ENCODE measurements at places on chromosomes 5 and 9.

DNA sequence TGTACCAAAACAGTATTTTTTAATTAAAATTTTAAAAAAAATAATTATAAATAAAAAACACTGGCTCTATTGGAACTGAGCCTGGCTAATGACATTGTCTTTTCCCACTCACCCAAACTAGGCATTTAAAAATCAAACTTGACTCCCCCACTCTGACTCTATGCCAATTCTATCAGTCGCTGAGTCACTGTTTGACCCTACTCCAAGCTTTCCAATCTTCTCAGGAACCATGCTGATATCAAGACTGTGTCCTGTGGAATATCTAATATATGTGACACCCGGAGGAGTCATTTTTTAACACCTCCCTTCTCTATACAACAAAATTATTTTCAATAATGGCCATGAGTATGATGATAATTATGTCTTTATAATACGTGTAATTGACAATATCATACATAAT is 171.6 kb upstream of the RASEF start:
- no peak for DNase-seq

DNA sequence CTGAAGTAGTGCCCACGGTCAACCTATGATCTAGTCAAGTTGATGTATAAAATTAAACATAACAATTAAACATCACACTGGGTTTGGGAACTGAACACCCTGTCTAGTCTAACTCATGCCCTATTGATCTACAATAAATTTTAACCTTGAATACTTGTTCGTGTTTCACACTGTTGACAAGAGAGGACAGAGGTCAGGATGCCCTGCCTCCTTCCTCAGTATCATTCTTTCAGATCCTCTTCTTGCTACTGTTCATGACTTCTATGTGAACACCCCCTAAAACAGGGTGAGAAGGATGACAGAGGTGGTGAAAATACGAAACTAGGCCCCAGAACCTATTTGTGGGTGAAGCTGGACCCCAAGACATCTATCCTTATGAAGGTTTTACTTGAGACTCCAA is 8.1 kb upstream of the MAT2B start:
- no peak for DNase-seq

DNA sequence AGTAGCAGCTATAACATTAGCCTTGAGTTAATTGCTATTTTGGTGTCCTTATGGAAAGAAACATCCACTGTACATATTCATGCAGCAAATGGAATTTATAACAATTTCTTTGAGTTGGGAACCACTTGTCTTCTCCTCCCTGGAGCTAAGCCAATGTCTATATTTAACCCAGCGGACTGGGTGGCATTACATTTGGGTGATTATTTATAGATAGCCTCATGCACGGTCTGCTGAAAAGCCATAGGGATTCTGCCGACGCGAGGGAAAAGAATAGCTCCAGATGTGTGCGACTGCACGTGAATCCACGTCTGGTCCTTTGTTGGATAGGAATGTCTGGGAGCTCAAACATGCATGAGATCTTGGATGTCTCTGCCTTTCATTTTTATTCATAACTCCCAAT is 157.5 kb upstream of the BRINP1 start:
- no peak for DNase-seq

DNA sequence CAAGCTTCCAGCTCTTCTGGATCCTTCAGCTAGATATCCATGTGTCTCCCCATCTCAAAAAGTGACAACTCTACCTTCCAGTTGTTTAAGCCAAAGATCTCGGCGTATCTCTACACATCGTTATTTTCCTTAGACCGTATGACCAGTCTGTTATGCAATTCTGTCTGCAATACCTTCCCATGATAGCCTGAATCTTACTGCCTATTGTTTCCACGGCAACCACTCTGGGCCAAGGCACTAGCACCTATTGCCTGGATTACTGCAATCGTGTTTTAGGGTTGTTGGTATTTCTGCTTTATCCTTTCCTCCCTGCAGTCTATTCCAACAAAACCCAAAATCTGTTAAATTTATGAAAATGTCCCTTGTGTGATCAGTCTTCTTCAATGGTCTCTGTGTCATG is 448.4 kb downstream of the MTRR start:
- DNase-seq = no peak

Measured in stimulated activated CD8-positive, alpha-beta memory T cell treated with anti-CD3 and anti-CD28 coated beads, Interleukin-4, amount 100 ng/mL, for 4 hours (primary cell).